ENCODE measurements at places on chromosomes 4 and X.
A peak's percentile ranks its signal among the peaks of the same experiment; 100 is the strongest.

- no peak for DNase-seq
Measured at GRCh38 chr4:5753766-5754528, 42.9 kb downstream of the EVC start.

- no peak for DNase-seq
Measured at GRCh38 chr4:169263791-169264392, 6.9 kb downstream of the SH3RF1 start.

DNA sequence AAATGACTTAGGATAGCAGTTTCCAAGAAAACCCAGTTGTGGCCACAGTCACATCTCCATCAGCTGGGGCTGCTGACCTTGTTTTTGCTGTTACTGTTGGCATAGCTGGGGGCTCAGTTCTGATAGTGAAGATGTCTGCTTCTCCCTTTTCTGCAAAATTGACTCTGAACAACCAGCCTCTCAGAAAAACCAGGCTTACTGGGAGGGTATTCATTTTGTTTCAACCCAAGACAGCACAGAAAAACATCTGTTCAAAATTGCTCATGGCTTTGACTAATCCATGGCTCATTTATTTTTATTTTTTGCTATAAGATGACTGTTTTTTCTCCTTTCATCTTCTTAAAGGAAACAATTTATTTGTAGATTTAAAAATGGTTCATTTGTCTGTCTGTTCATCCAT is 53.1 kb downstream of the RASL11B start:
- DNase-seq, result no peak

GRCh38 chr4:47662975-47663374 is 174.9 kb downstream of the CORIN start:
- DNase-seq, result no peak

GRCh38 chrX:12021698-12022097 is 116.6 kb upstream of the FRMPD4 start:
- no peak for DNase-seq

- DNase-seq, result no peak
Measured at GRCh38 chr4:184318852-184319251, 101.2 kb upstream of the ENPP6 start.

DNA sequence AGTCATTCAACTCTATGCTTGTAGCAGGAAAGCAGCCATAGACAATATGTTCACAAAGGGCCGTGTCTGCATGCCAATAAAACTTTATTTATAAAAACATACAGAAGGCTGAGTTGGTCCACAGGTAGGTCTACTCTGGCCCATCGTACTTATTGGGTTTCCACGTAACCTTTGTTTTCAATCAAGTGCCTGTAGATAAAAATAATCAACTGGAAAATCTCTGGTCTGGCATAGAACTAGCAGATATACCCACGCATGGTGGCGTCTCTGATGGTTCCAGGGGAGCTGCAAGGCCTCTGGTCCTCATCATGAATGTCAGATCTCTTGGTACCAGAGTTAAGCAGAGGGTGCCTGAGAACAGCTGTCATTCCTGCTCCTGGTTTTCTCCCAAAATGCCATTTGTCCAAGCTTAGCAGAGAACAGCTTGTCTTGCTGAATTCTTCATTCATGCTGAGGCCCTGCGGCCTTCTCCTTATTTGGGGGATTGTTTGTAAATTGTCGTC is 31.4 kb upstream of the JAKMIP1 start:
- no peak for DNase-seq

DNA sequence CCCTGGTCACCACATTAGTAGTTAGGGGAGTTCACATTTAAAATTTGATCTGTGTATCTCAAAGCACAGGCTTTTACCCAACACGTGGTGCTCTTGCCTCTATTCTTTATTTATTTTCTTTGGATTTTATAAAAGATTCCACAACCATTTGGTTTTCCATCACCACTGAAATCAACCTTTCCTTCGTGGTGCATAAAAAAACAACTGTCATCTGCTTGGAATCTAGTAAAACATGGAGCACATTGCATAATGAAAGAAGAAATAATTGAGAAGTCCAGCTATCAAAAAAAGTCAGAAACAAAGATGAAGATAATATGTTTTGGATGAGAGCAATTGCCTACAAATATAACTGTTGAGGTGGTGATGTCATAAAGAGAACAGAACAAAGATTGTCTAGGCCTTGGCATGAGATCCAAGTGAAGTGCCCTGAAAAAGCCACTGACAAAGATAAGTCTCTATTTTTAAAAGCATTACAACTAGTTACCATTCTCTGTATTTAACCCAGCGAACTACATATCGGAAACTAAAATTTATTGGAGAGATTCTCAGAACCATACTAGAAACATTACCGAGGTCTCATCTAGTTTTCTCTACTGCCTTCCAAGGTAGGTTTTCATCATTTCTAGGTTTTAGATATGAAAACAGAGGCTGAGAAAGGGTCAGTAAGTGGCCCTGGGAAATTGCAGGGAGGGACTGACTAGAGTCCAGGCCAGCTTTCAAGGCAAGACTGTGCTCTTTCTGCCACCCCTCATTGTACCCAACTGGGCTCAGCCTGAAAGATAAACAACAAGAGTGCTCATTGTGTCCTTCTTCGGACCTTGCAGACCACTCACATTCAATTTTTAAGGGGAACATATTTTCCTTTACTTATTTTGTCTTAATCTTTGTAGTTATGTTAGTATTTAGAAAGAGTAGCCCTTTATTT is 127.3 kb downstream of the MAD2L1 start:
- DNase-seq, result no peak

DNA sequence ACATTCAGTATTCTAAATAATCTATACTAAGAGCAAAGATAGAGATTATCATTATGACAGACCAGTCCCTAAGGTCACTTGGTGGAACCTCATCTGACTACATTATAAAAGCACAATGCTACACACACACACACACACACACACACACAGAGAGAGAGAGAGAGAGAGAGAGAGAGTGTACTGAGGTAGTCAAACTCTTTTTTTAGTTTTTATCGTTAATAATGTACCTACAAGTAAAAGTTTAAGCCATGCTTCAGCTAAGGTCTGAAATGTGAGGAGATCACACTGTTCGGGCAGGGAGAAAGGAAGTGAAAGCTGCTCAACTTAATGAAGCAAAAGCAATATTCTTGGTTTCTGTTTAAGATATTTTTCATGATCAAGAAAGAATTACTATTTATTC is 75.8 kb upstream of the CCDC160 start:
- DNase-seq, result no peak

DNA sequence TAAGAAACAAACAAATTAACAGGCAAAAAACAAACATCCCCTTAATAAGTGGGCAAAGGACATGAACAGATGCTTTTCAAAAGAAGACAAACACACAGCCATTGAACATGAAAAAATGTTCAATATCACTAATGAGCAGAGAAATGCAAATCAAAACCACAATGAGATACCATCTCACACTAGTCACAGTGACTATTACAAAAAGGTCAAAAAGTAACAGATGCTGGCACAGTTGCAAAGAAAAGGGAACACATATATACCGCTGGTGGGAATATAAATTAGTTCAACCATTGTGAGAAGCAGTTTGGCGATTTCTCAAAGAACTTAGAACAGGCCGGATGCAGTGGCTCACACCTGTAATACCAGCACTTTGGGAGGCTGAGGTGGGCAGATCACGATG is 146.1 kb upstream of the NEIL3 start:
- no peak for DNase-seq

GRCh38 chrX:9788911-9789310 is 2.7 kb downstream of the SHROOM2 start:
- no peak for DNase-seq

GRCh38 chrX:23742174-23742696 is 841 bp downstream of the ACOT9 start:
- DNase-seq, result no peak

DNA sequence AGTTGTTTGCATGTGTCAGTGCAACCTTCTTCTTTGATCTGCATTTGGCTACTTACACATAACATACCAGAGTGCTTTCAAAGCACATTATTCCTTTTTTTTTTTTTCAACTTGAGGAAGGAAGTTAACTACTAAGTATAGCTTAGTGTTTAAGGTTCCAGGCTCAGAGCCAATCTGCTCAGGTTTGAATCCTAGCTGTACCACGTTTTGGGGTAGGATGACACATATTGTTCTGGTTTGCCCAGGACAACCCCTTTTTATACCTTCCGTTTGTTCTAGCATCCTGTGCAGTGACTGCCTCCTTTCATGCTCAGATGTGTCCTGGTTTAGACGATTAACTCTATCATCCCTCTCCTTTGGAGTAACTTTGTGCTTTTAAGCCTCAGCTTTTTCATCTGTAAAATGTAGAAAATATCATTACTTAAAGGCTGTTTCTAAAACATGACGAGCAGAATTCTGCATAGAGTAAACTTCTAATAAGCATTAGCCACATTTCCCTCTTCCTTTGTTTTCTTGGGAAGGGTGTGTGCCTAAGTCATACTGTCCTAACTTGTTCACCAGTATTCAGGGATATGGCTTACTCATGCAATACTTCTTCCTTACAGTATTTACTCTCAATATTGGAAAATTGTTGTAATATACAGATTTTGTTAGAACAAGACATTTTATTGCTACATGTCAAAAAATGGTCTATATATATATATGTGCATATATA is 281.3 kb downstream of the C4orf33 start:
- no peak for DNase-seq

- peak; percentile 56 for DNase-seq
Measured at GRCh38 chr4:151169223-151169622, 69.8 kb downstream of the RPS3A start.

DNA sequence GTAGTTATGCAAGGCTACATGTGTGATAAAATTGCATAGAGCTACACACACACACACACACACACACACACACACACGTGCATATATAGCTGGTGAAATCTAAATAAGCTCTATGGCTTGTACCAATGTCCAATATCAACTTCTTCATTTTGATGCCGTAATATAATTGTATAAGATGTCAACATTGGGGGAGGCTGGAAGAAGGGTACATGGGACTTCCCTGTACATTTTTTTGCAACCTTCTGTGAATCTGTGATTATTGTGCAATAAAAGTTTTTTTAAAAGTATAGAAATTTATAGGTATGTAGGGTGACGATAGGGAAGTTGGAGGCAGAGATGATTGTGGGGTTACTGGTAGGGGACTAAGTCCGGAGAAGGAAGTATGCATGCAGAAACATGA is 105.5 kb downstream of the HDAC8 start:
- no peak for DNase-seq

DNA sequence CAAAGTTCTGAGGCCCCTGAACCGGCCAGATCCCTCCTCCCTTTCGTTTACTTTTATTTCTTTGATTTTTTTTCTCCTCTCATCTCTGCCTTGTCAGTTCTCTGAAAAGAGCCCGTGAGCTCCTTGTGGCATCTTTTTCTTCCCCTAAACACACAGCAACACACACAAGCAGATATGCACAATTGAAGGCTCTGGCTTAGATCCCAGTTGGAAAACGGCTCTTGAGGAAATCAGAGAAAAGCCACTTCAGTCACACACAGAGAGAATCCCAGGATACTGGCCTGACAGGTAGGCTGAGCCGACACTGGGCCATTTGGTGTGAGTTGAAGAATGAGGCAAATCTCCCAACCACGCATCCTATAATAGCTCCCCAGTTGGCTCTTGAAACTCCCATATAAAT is 12.9 kb downstream of the DIPK2B start:
- no peak for DNase-seq

DNA sequence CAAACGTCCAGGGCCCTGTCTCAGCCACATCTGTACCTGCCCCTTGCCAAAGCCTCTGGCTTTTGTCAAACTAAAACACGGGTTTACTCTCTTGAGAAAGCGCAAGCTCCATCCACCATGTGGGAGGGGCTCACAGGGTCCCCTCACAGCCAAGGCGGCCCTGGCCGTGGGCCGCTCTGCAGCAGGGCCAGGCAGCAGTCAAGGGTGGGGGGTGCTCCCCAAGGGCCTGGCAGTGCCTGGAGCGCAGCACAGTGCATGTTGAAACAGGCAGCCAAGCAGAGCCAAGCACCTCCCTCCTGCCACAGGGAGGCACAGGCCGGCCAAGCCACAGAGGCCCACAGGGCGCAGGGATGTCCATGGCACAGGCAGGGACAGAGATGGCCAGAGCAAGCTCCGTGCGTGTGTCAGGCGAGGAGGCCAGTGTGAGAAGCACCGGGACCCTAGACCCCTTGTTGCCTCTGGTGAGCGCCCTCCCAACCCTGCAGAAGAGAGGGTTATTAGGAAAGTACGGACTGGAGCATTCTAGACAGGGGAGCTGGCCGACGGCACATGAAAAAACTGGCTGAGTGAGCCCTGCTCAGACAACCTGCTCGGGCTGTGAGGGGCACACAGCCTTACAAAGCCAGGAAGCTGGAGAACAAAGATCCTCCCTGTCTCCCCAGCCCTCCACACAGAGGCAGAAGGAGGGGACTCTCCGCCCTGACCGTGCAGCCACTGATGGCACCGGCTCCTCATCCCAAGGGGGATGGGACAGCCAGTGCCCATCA is 39.0 kb downstream of the FAM53A start:
- DNase-seq, result peak; percentile 90

DNA sequence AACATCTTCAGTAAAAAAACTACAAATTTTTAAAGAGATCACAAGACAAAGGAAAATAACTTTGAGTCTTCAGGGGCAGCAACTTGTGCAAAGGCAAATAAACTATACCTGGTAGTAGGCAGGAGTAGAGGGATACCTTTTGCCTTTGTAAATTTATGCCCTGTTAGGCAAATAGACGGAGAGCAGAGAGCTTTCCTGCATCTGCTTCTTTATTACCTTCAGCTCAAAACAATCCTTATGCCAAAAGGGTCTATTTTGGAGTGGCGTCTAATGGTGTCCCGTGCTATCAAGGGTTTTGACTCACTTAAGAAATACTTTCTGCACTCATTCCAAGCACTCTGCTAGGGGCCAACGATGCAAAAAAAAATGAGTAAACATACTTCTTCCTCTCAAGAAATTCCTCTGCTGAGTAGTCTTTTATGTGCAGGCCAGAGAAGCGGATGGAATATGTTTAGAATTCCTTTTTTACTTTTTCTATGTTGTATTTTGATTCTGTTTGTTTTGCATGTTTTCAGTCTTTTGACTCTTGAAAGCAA is 131.9 kb downstream of the ANXA5 start:
- no peak for DNase-seq

DNA sequence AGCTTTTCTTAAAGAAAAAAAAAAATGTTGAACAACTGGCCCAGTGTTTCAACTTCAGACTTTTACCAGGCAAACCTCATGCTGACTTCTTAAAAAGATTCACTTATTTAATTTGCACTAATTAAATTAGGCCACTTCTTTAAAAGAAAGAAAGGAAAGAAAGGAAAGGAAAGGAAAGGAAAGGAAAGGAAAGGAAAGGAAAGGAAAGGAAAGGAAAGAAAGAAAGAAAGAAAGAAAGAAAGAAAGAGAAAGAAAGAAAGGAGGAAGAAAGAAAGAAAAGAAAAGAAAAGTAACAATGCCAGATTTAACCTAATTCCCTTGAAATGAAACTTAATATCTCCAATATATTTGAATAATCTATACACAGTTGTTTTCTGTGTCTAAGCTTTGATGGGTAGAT is 71.4 kb upstream of the PRPS2 start:
- DNase-seq, result no peak

- no peak for DNase-seq
Measured at GRCh38 chr4:33386764-33387163, 2666.6 kb downstream of the PCDH7 start.

GRCh38 chrX:55169782-55170181 is 50.4 kb upstream of the PAGE5 start:
- DNase-seq, result no peak

- no peak for DNase-seq
Measured at GRCh38 chrX:16258882-16259281, 91.6 kb downstream of the MAGEB17 start.

GRCh38 chr4:167088115-167088514 is 146.2 kb downstream of the SPOCK3 start:
- DNase-seq, result no peak

- no peak for DNase-seq
Measured at GRCh38 chr4:168451331-168451730, 29.0 kb downstream of the DDX60L start.

All from hippocampal formation (tissue), 2 donors.